ENCODE measurements at places on chromosomes 7 and 10.

DNA sequence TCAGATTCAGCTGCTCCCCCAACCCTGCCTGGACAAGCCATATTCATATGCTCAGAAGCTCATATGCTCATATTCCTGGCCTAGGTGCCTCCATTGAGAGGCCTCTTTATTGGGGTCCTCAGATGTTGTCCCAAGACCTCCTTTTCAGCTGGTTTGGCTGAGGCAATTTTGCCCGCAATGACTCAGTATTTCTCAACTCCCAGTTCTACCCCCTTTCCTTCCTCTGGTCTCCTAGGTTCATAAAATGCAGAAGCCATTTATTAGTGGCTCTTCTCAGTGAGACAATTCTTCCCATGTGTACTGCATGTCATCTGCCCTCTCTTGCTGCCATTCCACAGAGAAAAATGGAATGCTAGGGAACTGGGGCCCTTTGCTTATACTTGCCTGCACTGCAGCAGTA, 110.7 kb downstream of the INHBA start:
- no peak for DNase-seq

DNA sequence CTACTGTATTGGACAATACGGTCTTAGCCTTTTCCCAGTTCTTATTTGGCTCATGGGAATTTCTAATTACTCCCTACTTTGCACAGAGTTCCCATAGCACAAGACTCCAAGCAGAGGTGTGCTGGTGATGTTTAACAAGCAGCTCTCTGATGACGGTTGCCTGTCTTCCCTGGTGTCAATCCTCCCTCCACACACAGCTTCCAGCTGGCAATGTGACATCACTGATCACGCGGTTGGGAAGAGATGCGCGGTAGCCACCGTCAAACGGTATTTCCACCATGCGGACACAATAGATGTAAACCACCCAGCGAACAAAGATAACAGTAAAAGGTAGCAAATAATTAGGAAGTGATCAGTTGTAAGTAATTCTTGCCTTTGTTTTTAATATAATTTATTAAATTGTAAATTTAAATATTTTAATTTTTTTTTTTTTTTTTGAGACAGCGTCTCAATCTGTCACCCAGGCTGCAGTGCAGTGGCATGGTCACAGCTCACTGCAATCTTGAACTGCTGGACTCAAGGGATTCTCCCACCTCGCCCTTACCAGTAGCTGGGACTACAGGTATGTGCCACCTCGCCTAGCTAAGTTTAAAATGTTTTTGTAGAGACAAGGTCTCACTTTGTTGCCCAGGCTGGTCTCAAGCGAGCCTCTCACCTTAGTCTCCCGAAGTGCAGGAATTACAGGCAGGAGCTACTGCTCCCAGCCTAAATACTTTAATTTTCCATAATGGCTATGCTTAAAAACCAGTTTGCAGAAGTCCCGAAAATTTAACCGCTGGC, 36.3 kb upstream of the IL15RA start:
- no peak for DNase-seq

- DNase-seq, result no peak
These were observed 162.8 kb upstream of the CSTF2T start for GRCh38 chr10:51862149-51862548.

- no peak for DNase-seq
These were observed 1056.8 kb downstream of the SORCS1 start for GRCh38 chr10:106107706-106108105.

DNA sequence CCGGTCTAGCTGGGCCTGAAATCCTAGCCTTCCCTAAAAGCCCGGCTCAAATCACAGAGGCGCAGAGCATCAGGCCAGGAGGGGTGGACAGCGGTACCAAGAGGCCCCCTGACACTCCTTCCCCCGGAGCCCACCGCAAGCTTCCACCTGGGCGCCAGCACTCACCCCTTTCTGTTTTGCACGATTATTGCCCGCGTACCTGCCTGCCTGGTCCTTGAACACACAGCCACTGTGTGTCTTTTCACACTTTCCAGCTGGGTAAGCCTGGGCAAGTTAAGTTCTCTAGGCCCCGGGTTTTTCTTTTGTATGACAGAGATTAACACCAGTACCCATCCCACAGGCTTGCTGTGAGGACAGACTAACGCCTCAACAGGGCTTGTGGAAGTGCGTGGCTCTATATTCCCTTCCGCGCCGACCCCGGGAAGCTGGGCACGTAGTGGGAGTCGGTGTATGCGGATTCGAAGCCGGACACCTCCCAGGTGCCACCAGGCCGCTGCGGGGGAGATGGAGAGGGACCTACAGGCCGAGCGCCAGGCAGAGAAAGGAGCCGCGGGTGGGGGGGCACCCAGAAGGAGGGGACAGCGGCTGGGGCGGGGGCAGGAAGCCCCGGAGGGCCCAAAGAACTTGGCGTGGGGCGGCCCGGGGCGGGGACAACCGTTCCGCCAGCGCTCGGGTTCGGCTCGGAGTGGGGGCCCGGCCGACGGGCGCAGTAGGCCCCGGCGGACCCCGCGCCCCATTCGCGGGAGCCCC, 792 bp downstream of the ZNF746 start:
- peak; percentile 6 for DNase-seq

DNA sequence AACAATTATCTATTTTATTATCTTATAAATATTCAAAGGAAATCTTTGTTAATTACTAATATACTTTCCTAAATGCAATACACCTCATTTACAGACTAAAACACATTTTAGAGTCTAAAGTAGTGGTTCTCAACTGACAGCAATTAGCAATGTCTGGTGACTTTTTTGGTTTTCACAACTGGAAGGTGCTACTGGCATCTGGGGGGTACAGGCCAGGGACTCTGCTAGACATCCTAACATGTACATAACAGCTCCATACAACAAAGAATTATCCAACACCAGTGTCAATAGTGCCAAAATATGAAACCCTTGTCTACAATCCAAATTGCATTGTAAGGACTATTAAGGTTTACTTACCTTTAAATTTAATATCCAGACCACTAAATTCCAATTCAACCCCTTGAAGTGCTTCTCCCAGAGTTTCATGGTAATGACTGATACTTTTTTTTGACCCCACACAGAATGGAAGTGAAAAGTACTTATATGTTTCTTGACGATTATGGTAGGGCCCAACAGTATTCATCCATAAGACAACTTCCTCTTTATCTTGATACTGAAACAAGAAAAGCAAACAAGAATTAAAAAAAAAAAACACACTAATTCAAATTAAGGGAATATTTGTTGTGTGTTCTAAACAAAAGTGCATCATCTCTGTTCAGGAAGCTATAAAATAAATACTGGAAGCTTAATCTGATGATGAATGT, 10.4 kb downstream of the TM9SF3 start:
- no peak for DNase-seq

GRCh38 chr10:85946713-85947326, 419.8 kb downstream of the GRID1 start:
- no peak for DNase-seq

DNA sequence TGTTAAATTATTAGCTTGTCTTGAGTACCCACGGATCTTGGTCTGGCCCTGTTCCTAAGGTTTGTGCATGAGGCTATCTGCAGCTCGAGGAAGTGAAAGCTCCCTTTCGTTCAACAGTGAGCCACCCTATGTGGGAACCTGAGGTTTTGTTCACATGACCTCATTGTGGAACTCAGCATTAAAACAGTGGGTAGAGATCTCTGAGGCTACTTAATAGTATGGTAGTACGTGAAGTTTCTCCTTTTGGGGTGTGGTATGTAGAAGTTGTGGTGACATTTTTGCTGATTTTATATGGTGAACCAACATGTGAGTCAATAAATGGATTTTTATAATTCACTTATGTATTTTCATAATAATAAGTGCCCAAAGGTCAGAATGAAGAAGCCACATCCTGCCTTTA, 252.7 kb upstream of the FERD3L start:
- DNase-seq, result no peak

DNA sequence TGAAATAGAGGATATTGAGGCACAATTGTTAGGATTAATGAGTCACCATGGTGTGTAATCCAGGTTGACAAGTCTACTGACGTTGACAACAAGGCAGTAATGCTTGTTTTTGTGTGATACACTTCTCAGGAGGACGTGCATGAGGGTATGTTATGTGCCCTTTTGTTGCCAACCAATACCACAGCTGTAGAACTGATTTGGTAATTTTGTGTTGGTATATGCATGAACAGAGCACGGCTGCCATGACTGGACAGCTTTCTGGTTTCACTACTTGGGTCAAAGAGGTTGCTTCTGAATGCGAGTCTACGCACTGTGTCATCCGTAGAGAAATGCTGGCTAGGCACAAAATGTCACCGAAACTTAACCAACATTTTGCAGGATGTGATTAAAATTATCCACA, 32.9 kb downstream of the PHTF2 start:
- DNase-seq, result no peak

DNA sequence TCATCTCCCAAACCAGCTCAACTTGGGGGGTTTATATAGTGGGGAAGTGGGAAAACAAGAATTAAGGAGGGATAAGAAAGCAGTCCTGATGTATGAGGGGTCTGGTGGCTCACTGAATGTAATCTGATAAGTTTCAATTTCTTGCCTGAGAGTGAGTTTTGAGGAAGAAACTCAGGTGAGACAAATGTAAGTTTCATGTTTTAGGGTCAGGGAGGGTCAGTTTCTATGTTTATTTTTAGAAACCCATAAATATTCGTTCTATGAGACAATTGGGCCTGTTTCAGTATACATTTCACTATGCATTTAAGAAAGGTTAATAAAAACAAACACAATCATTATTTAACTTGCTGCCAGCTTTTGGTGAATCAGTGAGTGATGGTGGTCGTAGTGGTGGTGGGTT, 128.0 kb upstream of the MBL2 start:
- no peak for DNase-seq

DNA sequence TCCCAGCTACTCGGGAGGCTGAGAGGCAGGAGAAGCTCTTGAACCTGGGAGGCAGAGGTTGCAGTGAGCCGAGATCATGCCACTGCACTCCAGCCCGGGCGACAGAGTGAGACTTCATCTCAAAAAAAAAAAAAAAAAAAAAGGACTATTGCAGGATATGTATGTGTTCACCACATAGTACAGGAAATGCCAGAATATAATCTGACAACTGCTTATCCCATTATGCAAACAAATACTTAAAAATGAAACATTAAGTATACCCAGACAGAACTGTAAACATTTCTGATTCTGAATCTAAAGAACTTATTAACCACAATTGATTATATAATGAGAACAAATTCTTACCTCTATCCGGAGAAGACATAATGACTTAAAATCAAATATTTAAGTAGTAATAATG, 18.7 kb downstream of the DKK1 start:
- DNase-seq, result no peak

DNA sequence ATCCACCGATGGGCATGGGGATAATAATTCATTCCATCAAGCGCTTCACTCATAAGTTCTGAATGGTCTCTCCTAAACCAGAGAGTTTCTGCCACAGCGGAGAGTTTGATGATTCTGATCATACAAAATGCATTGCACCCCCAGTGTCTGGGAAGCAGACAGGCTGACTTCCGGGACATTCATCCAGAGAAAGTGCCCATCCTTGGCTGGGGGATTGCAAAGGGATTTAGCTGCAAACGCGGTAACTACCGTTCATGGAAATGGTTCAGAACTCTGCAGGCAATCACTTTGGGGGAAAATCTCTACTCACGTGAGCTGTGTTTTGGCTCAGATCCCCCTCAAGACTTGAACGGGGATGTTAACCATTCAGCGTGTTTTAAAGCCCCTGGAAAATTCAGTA, 33.4 kb upstream of the CALN1 start:
- no peak for DNase-seq

GRCh38 chr10:108913300-108913699, 1010.0 kb downstream of the XPNPEP1 start:
- DNase-seq, result no peak

- no peak for DNase-seq
These were observed 161.1 kb downstream of the CRPPA start for GRCh38 chr7:16260236-16260728.

DNA sequence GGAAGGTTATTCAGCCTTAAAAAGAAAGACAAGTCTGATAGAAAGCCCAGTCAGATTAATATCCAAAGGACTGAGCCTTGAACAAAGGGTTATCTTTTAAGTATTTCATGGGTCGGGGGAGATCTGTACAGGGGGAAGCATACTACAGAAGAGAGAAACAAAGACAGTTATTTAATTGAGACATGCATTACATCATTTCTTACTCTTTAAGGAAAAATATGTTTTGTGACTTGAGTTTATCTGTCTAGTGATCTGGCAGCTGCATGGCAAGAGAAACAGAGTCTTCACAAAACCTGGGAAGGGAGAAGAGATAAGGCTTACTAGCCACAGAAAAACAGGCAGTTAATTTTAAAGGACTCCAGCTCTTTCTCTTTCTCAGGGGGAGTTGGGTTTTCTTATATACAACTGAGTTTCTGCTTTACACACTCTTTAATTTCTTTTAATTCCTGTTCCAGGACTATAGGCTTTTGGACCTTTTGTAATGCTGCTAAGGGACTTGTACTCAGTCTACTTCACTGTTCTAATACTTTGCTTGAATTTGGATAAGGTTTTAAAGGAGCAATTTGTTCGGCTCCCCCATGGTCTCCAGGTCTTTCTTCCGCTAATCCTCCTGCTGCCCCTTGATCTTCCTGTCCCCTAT, 20.9 kb upstream of the CYP3A43 start:
- no peak for DNase-seq

- DNase-seq, result no peak
These were observed 344.2 kb upstream of the MGMT start for GRCh38 chr10:129122846-129123245.

- DNase-seq, result peak; percentile 81
These were observed 41.8 kb upstream of the HYCC1 start for GRCh38 chr7:23055582-23056178.

DNA sequence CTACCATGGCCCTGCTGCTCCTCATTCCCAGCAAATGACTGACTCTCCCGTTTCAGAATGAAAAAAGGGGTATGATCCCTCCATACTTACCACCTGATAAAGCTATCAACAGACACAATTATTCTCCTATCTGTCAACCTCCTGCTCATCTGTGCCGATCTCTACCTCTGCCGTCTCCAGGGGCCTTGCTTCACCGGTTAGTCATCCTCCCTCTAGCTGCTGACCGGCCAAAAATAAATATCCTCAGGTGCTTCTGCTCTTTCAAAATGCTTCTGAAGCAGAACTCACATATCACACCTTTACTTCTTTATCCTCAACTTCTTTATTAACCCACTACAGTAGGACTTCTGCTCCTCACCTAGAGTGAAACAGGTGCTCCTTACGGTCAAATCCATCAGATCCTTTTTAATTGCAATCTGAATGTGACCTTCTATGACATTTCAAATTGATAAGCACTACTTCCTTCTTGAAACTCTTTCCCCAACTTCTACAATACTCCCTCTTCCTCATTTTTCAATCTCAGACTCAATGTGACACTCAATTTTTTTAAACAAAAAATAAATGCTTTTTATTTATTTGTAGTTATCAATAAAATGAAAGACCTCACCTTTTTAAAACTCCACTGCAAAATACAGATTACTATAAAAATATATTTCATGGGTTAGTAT, 63.2 kb downstream of the LMBR1 start:
- DNase-seq, result no peak

GRCh38 chr7:117946151-117946633, 73.0 kb upstream of the CTTNBP2 start:
- DNase-seq, result no peak
